ELR (cell line): ENCODE measurements at places on chromosomes 6 and 20.

GRCh38 chr6:71468841-71469700 lies 180.5 kb downstream of the OGFRL1 start:
- DNase-seq, result peak; percentile 89

DNA sequence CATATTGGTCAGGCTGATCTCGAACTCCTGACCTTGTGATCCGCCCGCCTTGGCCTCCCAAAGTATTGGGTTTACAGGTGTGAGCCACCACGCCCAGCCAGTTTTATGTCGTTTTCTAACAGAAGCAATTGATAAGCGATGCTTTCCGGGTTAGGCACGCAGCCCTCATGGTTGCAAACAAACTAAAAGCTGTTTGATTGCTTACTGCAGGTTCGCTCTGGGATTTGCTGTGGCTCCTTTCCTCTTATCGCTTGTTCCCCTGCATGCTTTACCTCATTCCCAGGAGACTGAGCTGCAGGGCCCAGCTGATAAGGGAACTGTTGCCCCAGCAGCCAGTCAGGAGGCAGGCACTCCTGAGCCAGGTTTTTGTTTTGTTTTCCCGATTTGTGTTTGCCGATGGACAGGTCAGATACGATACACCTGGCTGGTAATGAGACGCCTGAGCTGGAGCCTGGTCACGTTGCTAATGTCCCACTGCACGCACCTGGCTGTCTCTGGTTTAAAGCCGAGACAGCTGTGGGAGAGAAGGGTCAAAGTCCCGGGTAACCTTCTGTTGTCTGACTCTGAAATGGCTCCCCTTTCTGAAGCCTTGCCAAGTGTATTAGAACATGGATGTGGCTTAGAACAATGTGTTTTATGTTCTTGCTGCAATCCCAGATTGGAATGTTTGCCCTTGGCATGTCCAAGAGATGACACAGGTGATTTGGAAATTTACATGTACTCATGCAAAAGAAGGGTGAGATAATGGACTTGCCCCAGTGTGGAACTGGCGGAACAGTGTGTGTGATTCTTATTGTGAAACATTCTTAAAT lies 19.9 kb downstream of the DSP start:
- DNase-seq, result no peak

GRCh38 chr6:125294925-125295324 lies 6.8 kb downstream of the HDDC2 start:
- no peak for DNase-seq

- DNase-seq, result peak; percentile 60
Measured at GRCh38 chr6:56864171-56864616, 90.7 kb upstream of the BEND6 start.

- DNase-seq, result no peak
Measured at GRCh38 chr6:140567466-140567865, 1193.0 kb upstream of the CITED2 start.

DNA sequence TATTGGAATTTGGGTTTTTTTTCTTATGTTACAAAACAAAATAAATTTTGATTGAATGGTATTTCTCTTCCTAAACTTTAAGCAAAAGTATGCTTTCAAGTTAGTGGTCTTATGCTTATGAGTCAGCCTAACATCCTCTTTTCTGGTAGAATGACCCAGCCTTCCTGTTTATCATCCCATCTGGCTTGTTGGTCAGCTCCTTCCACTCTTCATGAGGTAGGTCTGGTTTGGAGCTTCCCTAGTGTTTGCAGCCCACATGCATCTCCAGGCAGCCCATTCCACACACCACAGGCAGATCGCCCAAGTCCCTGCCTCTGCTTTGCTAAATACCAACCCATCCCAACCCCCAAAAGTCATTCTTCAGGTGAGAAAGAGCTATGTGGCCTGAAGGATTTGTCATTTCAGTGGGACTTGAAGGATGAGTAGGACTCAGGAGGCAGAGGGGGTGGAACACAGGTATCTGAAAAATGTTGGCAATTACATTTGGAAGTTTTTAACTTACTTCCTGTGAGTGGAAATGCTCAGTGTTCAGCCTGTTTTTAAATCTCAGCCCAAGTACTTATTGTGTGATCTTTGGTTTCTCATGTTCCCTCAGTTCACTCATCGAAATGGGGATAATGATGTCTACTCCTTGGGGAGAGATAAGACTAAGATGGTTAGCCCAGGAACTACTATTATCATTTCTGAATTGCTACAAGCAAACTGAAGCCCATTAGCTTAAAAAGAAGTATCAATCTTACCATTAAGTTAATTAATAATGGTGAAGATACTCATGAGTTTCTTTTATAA lies 294.0 kb downstream of the ADGB start:
- DNase-seq, result peak; percentile 89

DNA sequence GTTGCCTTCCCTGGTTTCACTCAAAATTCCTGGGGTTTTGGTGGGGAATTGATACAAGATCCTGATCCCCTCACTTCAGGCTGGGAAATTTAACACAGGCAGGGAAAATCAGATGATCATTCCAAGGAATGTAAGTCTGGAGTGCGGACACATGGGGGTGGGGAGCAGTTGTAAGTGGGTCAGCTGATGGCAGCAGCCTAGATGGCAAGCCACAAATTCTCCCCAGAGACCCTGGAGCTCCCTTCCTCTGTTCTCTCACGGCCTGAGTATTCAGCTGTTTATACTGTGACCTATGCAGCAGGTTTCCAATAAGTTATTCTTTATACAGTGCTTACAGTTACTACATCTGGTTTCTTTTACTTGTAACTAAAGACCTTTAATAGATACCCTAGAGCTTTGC lies 144.9 kb downstream of the SH3BGRL2 start:
- no peak for DNase-seq

DNA sequence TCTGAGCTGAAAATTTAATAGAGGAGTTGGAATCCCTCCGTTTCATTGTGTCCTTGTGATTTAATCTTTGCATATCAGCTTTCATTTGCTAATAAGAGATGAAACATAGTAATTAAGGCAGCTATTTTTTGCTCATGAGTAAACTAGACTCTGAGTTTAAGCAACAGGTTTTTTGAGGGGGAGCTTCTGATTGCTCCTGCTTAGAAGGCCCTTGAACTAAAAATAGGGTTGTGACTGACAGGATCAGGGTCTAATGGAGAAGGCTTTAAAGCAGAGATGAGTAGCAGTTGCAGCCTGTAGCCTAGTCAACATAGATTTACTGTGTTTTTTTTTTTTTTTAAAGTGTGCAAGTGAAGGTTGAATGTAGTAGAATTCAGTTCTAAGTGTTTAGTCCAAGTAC lies 17.4 kb downstream of the HSF2 start:
- DNase-seq, result no peak

DNA sequence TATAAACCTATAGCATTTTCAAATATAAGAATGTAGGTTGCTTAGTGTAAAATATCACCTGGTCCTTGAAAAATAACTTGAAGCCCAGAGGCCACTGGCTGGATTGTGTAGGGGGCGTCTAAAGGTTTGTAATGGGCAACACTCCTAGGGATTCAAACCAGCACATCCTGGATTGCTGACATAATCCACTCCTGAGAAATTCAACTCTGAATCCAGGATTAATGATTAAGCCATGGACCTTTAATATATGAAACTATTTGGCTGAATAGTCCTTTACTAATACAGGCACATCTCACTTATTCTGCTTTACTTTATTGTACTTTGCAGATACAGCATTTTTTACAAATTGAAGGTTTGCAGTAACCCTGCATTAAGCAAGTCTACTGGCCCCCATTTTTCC lies 160.8 kb downstream of the UBE3D start:
- no peak for DNase-seq

- no peak for DNase-seq
Measured at GRCh38 chr6:137704802-137705159, 162.3 kb upstream of the TNFAIP3 start.

GRCh38 chr20:33840759-33841435 lies 29.7 kb downstream of the CHMP4B start:
- DNase-seq, result no peak

- no peak for DNase-seq
Measured at GRCh38 chr6:152218887-152219286, 411.4 kb downstream of the ESR1 start.

GRCh38 chr6:169328112-169328801 lies 74.6 kb upstream of the THBS2 start:
- peak; percentile 72 for DNase-seq

DNA sequence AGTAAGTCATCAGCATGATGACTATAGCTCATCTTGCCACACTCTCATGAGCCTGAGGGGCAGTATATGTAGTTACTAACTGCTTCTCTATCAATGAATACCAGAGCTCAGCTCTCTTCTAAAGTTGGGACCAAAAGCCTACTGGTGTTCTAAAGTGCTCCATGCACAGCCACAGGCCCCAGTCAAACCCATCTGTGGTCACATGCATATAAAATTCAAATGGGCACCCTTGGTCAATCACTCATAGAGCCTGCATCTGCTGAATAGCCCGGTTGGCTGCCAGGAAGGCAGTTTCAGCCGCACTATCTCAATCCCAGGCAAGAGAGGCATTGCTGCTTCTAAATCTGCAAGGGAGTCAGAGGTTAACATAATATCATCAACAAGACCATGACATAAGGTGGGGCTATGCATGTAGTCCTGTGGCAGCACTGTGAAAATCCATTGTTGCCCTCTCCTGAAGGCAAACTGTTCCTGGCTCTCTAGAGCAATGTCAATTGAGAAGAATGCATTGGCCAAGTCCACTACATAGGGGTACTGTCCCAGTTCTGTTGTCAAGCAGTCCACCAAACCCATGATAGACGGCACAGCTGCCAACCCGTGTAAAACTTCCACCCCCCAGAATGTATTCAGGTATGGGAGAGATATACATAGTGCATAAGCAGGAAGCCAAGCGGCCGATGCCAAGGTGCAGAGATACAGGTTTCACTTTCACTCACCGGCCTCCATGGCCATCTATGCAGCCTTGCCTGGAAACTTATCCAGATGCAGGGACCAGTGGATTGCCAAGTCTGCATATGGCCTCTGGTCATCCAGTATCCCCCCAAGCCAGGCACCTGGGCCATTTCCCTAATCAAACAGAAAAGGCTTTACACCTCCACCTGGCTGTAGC lies 76.2 kb downstream of the ALDH8A1 start:
- no peak for DNase-seq

DNA sequence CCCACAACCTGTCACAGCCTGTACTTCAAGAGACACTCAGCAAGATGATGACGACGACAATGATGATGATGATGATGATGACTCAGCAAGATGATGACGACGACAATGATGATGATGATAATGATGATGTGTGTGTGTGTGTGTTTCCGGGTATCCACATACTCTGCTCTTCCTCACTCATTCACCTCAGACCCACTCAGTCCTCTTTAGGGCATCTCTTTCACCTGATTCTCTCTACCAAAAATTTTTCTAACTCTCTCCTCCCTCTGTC lies 1.2 kb upstream of the EIF6 start:
- peak; percentile 54 for DNase-seq

GRCh38 chr20:60258255-60258863 lies 300.1 kb downstream of the CDH26 start:
- no peak for DNase-seq

GRCh38 chr20:13873831-13874230 lies 89.0 kb downstream of the NDUFAF5 start:
- no peak for DNase-seq

DNA sequence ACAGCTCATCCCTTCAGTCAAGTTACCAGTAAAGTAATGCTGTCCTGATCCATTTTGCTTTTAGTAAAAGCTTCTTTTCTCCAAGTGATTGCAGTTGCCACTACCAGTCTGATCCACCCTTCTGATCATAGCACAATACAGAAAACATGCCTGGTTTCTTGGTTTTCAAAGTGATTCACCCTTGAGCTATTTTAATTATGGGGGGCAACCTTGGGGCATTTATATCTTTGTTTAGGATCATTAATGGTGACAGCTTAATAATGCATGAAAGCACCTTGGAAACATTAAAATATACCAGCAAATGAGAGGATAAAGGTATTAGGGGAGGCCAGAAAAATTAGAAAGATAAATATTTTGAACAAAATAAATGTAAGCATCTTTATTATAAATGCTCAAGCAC lies 38.4 kb downstream of the LRRC1 start:
- DNase-seq, result peak; percentile 13

DNA sequence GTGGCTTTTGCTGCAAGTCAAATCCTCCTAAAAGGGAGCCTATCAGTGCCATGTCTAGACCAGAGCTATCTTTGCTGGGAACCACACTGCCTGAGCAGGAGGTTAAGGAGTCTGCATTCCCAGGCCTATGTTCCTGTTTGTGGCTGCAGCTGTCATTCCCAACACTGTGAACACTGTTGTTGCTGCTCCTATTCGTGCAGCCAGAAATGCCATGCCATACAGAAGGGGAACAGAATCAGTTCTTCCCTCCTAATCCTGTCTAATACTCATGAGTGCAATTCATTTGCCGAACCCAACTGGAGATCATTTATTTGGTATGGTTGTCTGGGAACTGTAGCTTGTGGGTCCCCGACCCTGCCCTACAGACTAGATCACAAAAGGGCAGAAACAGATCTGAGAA lies 406.5 kb upstream of the GJE1 start:
- no peak for DNase-seq

- DNase-seq, result peak; percentile 18
Measured at GRCh38 chr6:62283796-62284411, 2.1 kb downstream of the KHDRBS2 start.

GRCh38 chr6:124659427-124659826 lies 302.8 kb upstream of the RNF217 start:
- DNase-seq, result no peak

DNA sequence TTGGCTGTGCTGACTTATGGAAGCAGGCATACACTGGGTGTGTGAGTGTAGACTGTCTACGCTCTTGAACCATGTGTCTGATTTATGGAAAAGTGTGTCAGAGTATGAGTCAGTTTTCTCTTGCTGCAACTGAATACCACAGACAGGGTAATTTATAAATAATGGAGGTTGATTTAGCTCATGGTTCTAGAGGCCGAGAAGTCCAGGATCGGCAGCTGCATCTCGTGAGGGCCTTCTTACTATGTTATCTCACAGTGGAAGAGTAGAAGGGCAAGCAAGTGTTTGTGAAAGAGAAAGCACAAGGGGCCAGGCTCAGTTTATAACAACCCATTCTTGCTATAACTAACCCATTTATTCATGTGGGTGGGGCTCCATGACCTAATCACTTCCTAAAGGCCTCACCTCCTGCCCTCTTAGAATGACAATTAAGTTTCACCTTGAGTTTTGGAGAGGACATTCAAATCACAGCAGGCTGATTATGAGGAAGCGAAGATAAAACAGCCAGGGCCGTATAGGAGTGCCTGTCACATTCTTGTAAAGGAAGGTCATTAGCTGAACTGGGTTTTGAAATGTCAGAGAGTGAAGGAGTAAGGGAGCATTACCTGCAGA lies 6.7 kb downstream of the GPR31 start:
- peak; percentile 18 for DNase-seq

- no peak for DNase-seq
Measured at GRCh38 chr6:48475275-48475674, 364.3 kb upstream of the PTCHD4 start.

GRCh38 chr6:56684342-56685101 lies 41.8 kb upstream of the DST start:
- DNase-seq, result peak; percentile 31

DNA sequence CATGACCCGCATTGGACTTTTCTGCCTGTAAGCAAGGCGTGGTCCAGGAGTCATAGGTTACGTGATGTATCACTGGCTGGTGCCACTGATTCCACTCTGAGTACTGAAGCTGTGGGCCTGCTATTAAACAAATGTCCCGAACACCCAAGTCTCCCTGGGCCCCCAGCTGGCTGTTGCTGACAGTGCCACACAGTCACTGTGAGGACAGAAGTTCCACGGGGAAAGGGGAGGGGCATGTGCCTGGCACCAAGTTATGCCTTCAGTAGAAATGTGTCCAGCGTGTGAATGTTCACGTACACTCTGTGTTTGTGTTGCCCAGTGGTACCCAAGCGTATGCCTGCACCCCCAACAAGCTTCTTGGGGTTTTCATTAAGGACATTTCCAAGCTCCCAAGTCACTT lies 171.4 kb upstream of the QKI start:
- no peak for DNase-seq

GRCh38 chr20:60000271-60001042 lies 42.2 kb downstream of the CDH26 start:
- DNase-seq, result no peak
